GM20000 (cell line): ENCODE measurements at places on chromosomes 7 and 10.
A peak's percentile ranks its signal among the peaks of the same experiment; 100 is the strongest.

DNA sequence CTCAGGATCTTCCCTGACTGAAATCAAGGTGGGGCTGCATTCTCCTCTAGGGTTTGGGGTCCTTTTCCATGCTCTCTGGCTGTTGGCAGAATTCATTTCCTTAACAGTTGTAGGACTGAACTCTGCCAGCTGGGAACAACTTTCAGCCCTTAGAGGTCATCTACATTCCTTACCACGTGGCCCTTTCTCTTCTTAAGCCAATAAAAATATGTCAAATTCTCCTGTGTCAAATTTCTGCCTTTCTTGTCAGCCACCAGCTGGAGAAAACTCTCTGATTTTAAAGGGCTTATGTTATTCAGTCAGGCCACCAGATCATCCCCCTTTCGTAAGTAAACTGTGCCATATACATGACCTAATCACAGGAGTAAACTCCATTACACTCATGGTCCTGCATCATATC lies 95.3 kb upstream of the IL6 start:
- DNase-seq: no peak

DNA sequence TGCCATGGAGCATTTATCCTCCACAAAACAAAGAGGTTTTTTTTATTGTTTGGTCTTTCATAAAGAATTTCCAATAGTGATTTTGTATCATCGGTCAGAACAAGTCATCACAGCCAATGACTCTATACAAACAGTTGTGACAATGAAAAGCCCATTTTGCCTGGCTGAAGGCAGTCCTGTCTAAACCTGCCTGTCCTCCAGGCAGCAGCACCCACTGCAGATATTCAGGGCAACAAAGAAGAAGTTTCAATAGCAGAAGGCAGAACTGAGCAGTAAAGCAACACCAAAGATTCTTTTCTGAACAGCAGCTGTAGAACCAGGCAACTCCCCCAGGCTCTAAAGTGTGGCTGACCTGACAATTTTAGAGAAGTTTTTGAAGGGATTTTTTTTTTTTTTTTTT lies 169.4 kb downstream of the FGFR2 start:
- DNase-seq: no peak

- no peak for DNase-seq
These were observed 62.3 kb downstream of the CH25H start for GRCh38 chr10:89144836-89145235.

GRCh38 chr10:80530251-80530650 lies 7.5 kb upstream of the SH2D4B start:
- no peak for DNase-seq

- DNase-seq: no peak
These were observed 35.2 kb upstream of the BMPR1A start for GRCh38 chr10:86721232-86721631.

GRCh38 chr10:132185601-132186487 lies 904 bp upstream of the DPYSL4 start:
- DNase-seq: no peak

GRCh38 chr10:47453141-47454007 lies 30.5 kb downstream of the ANXA8 start:
- no peak for DNase-seq

GRCh38 chr10:48456808-48457761 lies 147.8 kb downstream of the ARHGAP22 start:
- peak; percentile 77 for DNase-seq

- DNase-seq: no peak
These were observed 108.9 kb upstream of the FAM3C start for GRCh38 chr7:121505021-121505420.

GRCh38 chr7:42214060-42214679 lies 22.8 kb downstream of the GLI3 start:
- DNase-seq: no peak

- DNase-seq: no peak
These were observed 1.3 kb downstream of the CHST12 start for GRCh38 chr7:2404714-2405119.

DNA sequence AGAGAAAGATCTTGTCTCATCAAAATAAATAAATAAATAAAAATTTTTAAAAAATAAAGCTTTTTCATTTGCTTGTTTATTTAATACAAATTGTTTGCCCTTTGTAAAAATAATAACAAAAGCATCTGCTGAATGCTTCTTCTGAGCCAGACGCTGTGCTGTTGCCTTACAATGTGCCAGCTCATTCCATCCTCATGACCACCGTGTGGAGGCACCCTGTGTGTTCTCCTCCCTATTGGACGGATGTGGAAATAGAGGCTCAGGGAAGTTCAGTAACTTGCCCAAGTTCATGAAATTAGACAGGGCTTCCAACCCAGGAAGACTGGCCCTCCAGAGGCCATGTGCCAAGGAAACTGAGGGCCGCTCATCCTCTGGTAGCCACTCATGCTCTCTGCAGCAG lies 120.6 kb downstream of the SH3PXD2A start:
- no peak for DNase-seq

- DNase-seq: peak; percentile 85
These were observed at the start of gene GTF2IRD1 for GRCh38 chr7:74453322-74454011. GTF2IRD1 (plus strand) TSS chr7:74453906; CDS start chr7:74508081, 54,175 bp downstream.

DNA sequence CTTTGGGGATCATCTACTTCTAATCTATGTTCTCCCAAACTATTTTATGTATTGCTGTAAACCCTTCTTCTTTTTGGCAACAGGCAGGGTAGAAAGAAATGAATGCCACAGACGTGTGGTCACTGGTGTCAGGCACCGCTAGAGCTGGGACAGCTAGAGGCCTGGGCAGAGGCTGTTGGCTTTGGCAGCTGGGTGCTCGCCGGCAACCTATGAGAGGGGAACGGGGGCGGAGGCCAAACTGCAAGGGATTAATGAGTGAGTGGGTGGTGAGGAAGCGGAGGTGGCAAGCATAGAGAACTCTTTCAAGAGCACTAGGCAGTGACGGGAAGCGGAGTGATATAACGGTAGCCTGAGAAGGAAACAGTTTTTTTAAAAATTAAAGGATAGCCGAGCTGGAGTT lies 78.5 kb downstream of the CREB5 start:
- DNase-seq: no peak

DNA sequence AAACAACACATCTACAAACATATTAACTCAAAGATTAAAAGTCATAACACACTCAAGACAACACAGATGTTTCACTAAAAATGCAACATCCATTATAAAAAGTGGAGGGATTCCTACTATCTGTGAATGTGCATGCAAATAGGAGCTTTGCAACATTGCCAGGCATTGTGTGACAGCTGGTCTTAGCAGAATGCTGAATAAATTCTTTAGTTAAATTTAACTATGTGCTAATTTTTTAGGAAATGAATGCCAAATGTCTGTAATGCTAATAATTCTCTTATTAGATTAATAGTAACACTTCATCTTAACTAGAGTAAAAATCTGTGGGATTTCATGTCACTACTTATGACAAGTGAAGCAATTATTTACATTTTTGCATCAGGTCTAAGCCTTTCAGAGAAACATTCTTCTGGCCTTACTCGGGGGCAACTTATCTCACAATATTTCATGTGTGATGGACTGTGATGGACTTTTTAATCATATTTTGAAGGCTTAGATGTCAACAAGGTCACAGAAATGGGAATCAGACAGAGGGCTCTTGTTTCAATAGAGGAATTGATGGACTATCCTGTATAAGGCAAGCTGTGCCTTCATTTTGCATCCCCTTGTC lies 524.6 kb upstream of the KCND2 start:
- DNase-seq: no peak

DNA sequence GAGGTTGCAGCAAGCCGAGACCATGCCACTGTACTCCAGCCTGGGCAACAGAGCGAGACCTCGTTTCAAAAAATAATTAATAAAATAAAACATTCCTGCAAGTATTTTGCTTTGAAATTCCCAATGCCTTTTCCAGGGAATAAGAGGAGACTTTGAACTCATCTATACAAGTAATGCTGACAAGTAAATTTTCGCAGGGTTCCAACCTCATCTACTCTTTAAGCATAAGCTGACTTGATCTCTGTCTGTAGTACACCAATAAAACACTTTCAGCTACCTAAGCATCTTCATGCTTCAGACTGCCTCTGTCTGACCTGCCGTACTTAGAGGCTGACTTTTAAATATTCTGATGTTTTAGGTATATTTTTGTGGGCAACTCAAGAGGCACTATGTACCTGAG lies 13.7 kb upstream of the BEND7 start:
- DNase-seq: no peak

DNA sequence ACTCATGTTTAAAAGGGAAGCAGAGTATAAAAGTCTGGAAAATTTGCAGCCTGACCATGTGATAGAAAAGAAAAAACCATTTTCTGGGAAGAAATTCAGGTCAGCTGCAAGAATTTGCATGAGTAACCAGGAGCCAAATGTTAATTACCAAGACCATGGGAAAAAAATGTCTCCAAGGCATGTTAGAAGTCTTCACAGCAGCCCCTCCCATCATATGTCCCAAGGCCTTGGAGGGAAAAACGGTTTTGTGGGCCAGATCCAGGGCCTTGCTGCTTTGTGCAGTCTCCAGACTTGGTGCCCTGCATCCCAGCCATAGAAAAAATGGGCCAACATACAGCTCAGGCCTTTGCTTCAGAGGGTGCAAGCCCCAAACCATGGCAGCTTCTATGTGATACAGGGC lies 1019.6 kb upstream of the SORCS1 start:
- no peak for DNase-seq

DNA sequence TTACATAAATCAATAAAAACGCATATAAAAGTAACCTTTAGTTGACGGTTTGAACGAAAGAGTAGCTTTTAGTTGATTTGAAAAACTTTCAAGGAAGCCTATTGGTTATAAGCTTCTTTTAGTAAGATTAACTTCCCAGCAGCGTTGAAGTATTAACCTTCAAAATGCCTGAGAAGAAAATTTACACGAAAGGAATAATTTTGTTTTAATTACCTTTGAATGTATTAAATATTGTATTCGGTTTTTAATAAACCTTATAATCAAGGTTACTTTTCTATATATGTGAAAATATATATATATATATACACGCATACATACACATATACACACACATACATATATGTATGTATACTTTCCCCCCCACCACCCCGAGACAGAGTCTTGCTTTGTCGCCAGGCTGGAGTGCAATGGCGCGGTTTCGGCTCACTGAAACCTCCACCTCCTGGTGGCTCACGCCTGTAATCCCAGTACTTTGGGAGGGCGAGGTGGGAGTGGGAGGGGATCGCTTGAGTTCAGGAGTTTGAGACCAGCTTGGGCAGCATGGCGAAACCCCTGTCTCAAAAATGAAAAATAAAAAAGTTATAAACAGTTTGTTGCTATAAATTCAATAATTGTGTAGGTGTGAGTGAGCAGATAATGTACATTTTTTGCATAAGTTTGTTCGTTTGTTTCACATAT lies 57.6 kb upstream of the EZH2 start:
- no peak for DNase-seq

DNA sequence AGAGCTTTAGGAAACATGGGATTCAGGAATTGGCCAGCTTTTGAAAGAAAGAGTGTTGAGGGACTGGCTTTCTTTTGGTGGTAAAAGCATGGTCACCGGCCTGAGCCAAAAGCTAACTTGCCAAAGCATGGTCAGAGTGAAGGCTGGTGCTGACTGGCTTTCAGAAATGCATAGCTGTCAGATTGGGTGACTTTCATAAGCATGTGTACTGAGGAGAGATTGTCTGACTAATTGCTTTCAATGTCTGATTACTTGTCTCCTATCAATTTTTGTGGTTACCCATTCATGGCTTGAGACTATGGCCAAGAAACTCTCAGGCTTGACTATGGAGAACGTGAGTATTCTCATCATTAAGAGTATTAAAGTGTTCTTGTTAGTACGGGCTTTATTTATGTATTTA lies 28.2 kb downstream of the ZNF25 start:
- no peak for DNase-seq

- peak; percentile 88 for DNase-seq
These were observed at the start of gene FAM221A for GRCh38 chr7:23679898-23680413. FAM221A (plus strand) TSS chr7:23680199; CDS start chr7:23680219, 20 bp downstream.

- peak; percentile 71 for DNase-seq
These were observed 315.7 kb downstream of the TNS3 start for GRCh38 chr7:47266131-47266706.

DNA sequence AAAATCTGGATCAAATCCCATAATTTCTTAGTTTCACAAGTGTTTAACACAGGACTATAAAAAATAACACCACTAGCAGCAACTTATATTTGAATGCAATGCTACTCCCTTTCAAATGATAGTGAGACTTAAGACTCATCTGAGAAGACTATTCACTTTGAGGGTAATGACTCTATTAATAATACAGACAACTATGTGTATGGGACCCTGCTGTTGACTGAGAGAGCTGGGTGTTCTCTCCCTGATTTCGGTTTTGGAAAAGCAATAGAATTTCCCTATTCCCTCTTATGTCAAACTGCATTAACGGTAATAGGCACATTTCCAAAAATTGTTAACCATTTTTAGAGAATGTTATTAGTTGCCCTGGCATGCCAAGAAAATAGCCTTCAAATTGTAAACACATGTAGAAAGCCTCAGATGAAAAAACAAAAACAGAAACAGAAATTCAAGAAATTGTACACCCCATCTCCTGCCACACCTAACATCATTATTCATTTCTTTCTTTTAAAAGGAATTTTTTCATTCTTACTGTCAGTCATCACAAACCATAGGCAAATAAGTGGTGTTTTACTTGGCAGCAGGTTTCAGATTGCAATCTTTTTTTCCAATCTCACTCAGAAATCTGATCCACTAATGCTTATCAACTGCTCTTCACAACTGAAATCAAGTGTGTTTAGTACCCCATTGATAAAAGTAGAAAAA lies 153.7 kb downstream of the TFPI2 start:
- DNase-seq: no peak

DNA sequence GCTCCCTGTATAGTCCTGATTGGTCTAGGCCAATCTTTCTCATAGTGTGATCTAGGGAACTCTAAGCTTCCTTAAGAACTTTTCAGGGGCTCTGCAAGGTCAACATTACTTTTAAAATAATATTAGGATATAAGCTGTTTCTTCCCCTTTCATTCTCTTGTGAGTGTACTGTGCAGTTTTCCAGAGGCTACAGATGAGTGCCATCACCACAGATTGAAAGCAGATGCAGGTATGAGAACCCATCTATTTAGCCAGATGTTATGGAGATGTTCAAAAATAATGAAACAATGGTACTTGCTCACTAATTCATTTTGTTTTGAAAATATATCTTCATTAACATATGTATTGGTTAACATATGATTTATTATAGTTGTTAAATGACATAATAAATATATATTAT lies 169.2 kb upstream of the SEMA3A start:
- DNase-seq: no peak
